Progenitor cell of endocrine pancreas (in vitro differentiated cells): ENCODE measurements at places on chromosomes 1 and 21. TPM values are rescaled to one million over a fixed set of nuclear protein-coding genes. Genes with fewer than 3 reads are reported as not detected.

Gene ATP1A2
- 0.11 TPM in 1 of 2 replicates, not detected in the other for total RNA-seq

Gene OR2M3
- total RNA-seq: not detected in 2 replicates

DNA sequence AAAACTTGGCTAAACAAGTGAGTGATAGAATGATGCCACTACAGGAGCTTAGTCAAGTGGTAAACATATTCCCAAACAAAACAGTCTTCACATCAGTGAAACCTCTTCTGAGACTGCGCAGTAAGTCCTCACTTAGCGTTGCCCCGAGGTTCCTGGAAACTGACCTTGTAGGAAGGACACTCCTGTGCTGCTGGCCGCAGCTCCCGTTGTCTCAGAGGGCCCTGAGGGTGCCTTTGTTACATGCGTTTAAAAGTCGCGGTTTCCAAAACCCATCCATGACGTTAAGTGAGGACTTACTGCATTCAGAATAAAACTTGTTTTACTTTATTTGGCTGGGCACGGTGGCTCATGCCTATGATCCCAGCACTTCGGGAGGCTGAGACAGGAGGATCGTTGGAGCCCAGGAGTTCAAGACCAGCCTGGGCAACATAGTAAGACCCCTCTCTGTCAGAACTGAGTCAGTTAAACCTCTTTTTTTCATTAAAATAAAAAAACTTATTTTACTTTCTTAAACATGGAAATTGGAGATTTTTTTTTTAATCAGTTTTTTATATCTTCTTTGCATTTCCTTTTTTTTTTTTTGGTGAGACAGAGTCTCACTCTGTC, 36.0 kb upstream of the DIP2A start:
- H3K36me3 ChIP-seq: peaks cover 8% of the 10 kb centered on the region
- no peak overlapping the region for H3K4me3 ChIP-seq
- no peak for DNase-seq
- no peaks in the 10 kb centered on the region for H3K4me1 ChIP-seq
- no peak overlapping the region for H3K27ac ChIP-seq

DNA sequence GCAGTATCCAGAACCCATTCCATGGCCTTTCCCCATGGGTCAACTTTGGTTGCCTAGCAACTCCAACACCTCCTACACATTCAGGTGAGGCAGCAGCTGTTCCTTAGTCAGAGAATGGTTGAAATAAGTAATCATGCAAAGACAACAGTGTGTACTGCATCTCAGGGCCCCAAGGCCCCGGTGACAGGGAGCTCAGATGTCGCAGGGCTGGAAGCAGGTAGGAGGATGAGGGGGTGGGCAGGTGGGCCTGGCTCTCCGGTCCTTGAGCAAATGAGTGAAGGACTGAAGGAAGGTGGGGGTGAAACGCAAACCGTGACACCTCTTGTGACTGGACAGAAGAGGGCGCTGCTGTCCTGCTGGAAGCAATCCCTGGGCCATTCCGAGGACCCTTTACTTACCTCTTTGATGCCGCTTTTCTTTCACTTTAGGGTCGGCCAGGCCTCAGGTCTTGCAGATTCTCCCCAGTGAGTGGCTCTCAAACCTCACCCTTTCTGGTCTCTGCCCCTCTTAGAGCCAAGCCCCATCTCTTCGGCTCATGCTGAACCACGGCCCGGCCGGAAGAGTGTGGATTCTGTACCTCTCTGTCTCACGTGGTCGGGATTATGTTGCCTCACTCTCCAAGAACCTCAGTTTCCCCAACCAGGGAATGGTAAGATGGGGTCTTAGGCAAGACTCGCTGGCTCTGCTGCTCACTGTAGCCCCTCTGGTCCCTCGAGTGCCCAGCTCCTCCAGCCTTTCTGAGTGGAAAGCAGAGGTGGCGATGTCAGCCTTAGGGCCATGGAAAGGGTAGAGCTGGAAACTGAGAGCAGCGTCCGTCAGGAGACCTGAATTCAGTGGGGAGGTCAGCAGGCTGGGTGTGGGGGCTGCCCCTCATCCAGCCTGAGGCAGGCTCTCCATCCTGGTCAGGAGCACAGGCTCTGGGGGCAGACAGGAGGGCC, 5.6 kb upstream of the KCNA10 start:
- peak; percentile 48 for DNase-seq
- peaks cover 59% of the 10 kb centered on the region for H3K27me3 ChIP-seq
- no peaks in the 10 kb centered on the region for H3K4me1 ChIP-seq
- no peak overlapping the region for H3K27ac ChIP-seq
- H3K36me3 ChIP-seq: no peaks in the 10 kb centered on the region

GRCh38 chr1:183551924-183552323, 38.3 kb downstream of the NCF2 start:
- no peak overlapping the region for H3K4me3 ChIP-seq
- H3K36me3 ChIP-seq: peaks cover 22% of the 10 kb centered on the region
- H3K27ac ChIP-seq: peak overlapping the region; percentile 69
- H3K27me3 ChIP-seq: no peaks in the 10 kb centered on the region
- peaks cover 18% of the 10 kb centered on the region for H3K4me1 ChIP-seq

GRCh38 chr1:33337441-33337840, 16.5 kb upstream of the A3GALT2 start:
- peak overlapping the region; percentile 99 for H3K27ac ChIP-seq
- H3K27me3 ChIP-seq: no peaks in the 10 kb centered on the region
- no peak for DNase-seq
- peaks cover 16% of the 10 kb centered on the region for H3K36me3 ChIP-seq

DNA sequence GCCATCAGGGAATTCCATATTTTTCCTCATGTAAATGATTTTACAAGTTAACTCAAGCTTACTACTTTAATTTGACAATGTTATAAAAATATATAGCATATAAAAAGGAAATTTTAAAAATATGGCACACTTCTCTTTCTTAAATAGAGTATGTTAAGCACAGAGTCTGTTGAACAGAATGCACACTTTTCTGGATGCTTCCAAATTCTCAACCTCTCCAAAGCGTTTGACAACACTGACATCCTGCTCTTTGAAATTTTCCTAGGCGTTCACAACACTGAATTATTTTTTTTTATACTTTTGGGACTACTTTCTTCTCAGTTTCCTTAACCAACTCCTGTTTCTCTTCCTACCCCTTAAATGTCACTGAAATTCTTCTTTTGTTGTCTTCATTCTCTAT, 117.8 kb upstream of the PLXNA2 start:
- no peaks in the 10 kb centered on the region for H3K27me3 ChIP-seq
- H3K27ac ChIP-seq: no peak overlapping the region
- H3K4me1 ChIP-seq: peaks cover 2% of the 10 kb centered on the region
- no peak for DNase-seq
- H3K36me3 ChIP-seq: no peaks in the 10 kb centered on the region
